Suppressor macrophage treated with lipopolysaccharide for 1 hour (primary cell): ENCODE measurements at places on chromosomes 1 and 21.
A peak's percentile ranks its signal among the peaks of the same experiment; 100 is the strongest.

- no peak for DNase-seq
These were observed 4.7 kb upstream of the CD160 start for GRCh38 chr1:145714524-145715111.

- no peak for DNase-seq
These were observed 126.7 kb downstream of the FOXD2 start for GRCh38 chr1:47564570-47564969.

GRCh38 chr1:245216366-245217115, 61.8 kb downstream of the KIF26B start:
- DNase-seq = peak; percentile 20

DNA sequence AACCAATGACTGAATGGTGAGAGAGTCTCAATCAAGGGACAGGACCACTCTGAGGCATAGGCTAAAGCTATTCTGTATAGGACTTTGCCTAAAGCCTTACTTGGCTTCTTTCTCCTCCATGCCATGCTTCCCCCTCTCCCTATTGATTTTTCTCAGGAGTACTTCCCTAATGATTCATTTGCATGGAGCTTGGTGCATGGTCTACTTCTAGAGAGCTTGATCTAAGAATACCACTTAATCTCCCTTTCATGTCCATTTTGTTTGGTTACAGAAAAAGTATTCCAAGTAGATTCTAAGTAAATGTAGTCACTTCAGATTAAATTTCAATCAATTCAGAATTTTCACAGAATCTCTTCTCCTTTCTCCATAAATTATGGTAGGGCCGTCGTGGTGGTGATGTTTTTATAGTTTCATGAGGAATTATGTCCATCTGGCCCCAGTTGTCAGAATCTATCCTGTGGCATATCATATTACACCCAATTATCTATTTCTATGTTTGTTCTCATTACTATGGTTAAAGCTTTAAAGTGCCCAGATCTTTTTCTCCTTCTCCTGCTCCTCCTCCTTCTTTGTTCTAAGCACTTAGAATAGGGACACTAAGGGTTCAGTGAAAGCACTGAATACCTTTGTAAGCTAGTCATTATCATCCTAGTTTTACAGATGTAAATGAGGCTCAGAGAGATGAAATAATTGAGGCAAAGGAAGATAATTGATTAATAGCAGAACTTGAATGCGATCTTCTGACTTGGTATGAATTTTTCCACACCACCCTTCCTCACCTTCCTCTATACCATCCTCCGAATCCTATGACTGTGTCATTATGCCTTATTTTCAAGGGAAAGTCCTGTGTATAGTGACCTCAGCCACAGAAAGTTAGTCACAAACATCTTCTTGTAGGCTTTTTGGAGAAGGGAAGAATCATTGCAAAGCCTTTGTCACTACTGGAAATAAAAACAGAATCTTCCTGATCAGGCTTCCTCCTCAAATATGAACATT, 85.6 kb upstream of the ZRANB2 start:
- DNase-seq = no peak

DNA sequence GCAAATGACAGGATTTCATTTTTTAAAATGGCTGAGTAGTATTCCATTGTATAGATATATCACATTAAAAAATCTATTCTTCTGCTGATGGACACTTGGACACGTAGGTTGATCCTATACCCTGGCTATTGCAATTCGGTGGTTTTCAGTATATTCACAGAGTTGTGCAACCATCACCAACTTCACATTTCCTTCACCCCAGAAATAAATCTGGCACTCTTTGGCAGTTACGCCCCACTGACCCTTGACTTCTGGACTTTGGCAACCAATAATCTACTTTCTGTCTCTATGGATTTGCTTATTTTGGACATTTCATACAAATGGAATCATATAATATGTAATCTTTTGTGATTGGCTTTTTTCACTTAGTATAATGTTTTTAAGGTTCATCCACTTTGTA, 35.9 kb downstream of the MAP3K7CL start:
- DNase-seq = peak; percentile 84

DNA sequence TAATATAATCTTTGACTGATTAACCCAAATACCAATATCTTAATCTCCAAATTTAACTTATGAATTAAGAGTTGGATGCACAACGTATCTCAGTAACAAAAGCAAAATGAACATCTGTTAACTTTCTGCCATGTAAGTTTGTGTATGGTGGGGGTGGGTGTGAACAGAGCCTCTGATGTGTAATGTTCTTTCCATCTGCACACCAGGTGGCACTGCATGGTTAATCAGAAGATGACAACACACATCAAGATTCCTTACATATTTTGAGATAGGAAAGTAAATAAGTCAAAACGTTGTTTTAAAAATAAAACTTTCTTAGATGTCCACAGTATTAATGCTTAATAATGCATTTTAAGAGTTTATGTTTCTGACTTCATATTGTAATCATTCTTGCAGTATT, 251.9 kb downstream of the DPYD start:
- no peak for DNase-seq

- DNase-seq = no peak
These were observed 57.4 kb upstream of the TMPRSS15 start for GRCh38 chr21:18460979-18461378.

GRCh38 chr1:58857680-58858673, 74.1 kb upstream of the JUN start:
- no peak for DNase-seq

GRCh38 chr1:89670711-89671110, 37.8 kb downstream of the LRRC8C start:
- DNase-seq = no peak

- DNase-seq = no peak
These were observed 205.5 kb downstream of the RPS6KC1 start for GRCh38 chr1:213256438-213257087.

DNA sequence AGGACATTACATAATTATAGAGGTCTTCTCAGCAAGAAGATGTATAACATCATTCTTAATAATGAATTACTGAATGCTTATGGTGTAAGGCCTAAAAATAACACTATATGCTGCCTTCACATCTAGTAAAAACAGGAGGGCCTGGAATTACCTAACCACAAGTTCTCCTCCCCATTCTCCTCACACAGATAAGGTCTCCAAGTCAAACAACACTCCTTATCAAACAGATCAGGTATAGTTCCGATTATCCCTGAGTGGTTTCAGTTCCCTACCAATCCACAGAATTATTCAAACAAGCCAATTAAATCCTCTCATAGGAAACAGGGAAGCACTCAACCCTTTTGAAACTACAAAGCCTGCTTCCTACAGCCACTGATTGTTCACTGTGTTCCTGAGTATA, 4.0 kb upstream of the AGBL4 start:
- DNase-seq = no peak

DNA sequence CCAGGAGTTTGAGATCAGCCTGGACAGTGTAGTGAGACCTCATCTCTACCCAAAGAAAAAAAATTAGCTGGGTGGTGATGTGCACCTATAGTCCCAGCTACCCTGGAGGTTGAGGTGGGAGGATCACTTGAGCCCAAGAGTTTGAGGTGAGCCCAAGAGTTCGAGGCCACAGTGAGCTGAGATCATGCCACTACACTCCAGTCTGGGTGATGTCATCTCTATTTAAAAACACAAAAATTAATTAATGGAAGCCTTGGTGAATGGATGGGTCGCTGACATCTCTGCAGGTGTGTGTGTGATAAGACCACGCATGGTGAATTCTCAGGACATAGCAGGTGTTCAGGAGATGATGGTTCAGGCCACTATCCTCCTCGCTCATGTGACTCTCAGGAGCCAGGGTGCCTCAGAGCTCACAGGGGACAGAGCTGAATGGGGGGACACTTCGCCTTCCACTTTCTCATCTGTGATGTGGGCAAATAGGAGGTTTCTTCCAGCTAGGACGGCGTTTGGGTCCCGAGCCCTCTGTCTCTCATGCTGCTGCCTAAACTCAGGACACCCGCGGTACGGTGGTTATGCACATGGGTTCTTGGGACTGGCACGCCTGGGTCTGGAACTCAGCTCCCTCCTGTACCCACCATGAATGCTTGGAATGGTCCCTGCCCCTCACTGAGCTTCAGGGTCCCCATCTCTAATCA, 113.4 kb upstream of the ZBTB40 start:
- no peak for DNase-seq

- DNase-seq = peak; percentile 73
These were observed 29.5 kb downstream of the LDLRAP1 start for GRCh38 chr1:25572708-25573590.

DNA sequence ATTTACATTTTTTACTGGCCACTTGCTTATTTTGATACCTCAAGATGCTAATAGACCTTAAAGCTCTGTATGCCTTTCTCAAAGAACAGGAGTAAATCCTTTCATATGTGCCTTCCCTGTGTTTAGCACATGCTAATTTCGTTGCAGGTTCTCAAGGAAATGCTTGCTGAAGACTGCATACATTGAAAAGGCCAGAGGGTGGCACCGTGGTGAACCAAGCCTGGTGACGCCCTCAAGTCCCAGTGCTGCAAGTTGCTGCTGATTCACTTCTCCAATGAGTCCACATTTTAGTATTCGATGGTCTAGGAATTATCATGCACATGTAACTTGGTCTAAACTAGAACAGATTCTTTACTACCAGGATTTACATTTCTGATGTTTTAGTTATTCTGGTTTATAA, 94.1 kb downstream of the CLDN17 start:
- peak; percentile 5 for DNase-seq

DNA sequence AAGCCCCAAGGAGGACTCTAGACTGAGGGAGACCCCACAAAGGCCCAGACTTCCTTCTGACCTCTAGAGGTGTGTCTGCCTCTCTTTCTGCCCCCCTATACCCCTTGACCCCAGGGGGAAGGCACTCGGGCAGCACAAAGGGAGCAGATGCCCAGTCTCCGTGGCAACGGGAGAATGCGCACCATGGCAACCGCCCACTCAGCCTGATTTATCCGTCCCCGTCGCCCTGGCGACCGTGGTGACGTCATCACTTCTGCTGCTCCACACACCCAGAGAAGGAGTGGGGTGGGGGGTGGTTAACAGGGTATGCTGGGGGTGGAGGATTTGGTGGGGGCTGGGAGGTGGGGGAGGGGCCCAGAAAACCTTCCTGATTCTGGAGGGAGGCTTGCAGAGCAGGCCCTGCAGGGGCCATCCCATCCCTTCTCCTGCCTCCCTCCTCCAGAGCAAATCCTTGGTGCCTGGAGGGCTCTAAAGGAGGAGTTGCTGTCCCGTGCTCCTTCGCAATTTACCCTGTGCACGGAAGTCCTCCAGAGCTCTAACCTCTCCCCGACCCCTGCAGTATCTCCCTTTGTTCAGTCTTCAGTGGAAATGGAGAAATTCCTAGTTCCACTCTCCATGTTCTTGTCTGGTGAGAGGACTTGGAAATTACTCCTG, 6.3 kb downstream of the CELF3 start:
- DNase-seq = peak; percentile 57

GRCh38 chr1:81118550-81118949, 682.2 kb upstream of the ADGRL2 start:
- no peak for DNase-seq

GRCh38 chr21:16005996-16006395, 276.2 kb downstream of the USP25 start:
- no peak for DNase-seq

- peak; percentile 40 for DNase-seq
These were observed 1.7 kb downstream of the EGLN1 start for GRCh38 chr1:231420299-231420958.

DNA sequence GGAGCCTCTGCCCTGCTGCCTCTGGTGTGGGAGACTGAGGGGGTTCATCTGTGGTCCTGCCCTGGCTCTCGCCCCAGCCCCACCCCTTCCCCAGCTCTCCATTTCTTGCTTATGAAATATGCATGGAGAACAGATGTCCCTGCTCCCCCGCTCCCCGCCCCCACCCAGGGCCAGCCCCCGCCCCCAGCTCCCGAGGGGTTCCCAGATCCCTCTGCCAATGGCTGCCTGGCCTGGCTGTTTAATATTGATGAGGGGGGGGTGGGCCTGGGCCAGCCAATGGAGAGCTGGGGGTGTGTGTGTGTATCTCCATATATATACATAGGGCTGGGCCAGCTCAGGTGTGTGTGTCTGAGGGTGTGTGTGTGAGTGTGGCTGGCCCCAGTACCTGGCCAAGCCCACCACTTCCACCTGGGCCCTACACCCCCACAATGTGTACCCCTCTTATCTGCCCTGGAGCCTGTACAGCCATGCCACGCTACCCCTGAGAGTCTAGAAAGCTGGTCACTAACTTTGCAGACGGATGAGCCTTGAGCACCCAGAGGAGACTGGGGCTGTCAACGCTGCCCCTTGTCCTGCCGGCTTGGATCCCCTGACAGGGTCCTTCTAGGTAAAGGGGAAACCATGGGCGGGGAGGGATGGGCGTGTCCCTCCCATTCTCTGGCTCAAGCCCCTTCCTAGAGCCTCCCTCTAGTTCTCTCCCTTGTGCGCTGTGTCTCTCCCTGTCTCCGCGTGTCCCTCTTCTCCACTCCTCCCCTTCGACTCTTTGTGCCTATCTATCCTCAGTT, at the start of gene NHLH1:
Gene NHLH1 (plus strand): TSS at position 341 of the 785 bp plus-strand sequence. CDS start 3,661 bp downstream, outside the sequence.
- DNase-seq = no peak

- DNase-seq = no peak
These were observed 176.5 kb downstream of the PBX1 start for GRCh38 chr1:164735315-164736052.
